Lower lobe of right lung (tissue), 2 donors: ENCODE measurements at places on chromosomes 1 and 21. TPM values are rescaled to one million over a fixed set of nuclear protein-coding genes. Genes with fewer than 3 reads are reported as not detected.

DNA sequence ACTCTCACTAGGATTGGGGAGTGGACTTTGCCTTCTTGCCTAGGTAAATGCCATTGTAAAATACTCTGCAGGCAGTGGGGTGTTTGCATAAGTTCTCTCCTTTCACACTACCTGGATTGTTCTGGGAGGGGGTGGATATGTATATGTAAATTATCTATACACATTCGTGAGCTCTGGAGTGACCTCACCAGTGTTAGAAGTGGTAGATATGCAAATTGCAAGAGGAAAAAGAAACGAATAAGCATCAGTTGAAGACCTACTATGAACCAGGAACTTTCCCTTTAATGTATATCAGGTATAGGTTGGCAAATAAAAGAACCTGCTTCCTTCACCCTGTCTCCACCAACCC lies 1.5 kb upstream of the ARHGEF11 start:
- no peak for DNase-seq

OR2M3 gene
- total RNA-seq, result not detected

DNA sequence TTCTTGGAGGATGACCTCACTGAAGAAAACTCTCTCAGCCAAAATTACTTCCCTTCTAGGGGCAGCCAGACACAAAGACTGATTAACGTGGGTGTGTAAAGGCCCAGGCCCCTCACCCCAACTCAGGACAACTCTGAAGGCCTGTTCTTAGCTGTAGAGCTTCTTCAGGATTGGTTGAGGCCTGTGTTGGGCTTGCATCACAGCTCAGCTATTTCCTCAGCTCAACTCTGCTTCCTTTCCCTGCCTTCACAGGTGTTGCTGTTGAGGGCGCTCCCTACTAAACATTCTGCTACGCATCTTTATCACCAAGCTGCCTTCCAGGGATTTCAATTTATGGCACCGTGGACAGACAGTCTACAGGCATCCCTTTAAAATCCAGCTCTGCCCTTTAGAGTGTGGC lies 36.8 kb downstream of the MAB21L3 start:
- DNase-seq, result no peak

GRCh38 chr1:3327936-3328590 lies 126.4 kb upstream of the ARHGEF16 start:
- DNase-seq, result no peak

DNA sequence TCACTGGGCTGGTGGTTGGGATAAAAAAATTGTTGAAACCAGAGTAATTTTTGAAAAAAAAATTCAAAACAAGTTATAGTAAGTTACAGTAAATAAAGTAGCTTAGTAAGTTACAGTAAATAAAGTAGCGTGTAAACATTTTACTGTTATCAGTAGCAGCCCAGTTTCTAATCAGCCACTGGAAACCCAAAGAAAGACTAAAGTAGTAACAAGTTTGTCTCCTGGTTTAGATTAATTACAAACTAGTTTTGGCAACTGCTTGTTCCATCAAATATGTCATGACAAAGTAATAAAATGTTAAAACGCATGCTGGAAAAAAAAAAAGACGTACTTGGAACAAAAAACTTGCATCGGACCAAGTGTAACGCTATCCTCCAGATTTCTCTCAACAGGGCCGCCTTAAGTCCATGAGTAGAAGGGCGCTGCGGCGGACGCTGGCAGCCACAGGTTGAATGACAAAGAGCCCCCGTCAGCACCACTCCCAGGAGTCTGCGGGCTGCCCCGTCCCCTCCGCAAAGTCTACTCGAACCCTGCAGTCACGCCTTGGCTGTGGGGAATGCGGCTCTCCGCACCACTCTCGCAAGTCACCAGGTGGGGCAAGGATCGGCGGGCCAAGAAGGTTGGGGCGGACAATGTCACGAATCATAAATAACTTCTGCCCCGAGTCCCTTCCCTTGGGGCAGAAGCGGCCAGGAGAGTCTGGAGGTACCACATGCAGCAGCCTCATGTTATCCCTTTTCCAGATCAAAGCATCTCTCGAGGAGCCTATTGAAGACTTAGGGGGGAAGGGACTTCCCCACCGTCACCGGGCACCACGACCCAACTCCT lies 837 bp downstream of the SLC16A1 start:
- DNase-seq, result peak; percentile 52

DNA sequence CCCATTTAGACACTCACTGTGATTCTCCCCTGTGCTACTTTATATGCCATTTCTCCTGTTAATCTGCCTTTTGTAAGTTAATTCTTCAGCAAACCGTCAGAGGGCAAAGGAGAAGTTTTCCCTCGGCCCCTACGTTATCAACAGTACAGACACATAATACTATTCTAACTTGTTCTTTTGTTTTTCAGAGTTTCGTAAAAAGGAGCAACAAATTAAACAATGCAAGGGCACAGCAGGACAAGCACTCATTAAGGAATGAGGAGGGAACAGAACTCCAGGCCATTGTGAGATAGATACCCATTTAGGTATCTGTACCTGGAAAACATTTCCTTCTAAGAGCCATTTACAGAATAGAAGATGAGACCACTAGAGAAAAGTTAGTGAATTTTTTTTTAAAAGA lies 32.3 kb downstream of the CNN3 start:
- DNase-seq, result no peak

PLA2G2C gene
- not detected for total RNA-seq

GRCh38 chr1:184368354-184368753 lies 18.5 kb upstream of the C1orf21 start:
- DNase-seq, result no peak

- no peak for DNase-seq
These were observed 1.2 kb downstream of the ZFP69 start for GRCh38 chr1:40478276-40478675.

LMOD1 gene
- 24.2 TPM for total RNA-seq

GRCh38 chr1:160682983-160683865 lies 28.4 kb downstream of the CD48 start:
- no peak for DNase-seq

TOR1AIP2 gene
- total RNA-seq, result 92.0 TPM
